ENCODE measurements at places on chromosomes 3 and 15.

DNA sequence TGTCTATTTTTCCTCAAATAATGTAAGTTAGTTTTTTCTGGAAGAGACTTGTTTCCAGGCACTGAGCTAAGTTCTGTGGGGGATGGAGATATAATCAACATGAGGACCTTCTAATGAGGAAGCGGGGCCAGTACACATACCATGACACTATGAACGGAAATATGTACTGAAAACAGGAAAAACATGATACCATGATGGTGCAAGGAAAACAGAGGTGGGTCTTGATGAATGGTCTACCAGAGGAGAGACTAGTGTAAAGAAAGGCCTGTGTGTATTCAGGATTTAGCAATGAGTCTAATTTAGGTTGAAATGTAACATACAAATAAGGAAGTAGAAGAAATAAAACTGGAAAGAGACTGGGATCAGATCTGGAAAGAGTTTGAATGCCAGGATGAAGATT, 38.9 kb upstream of the TPRG1 start:
- no peak for DNase-seq

GRCh38 chr3:125010393-125010792, 45.4 kb downstream of the HEG1 start:
- no peak for DNase-seq

DNA sequence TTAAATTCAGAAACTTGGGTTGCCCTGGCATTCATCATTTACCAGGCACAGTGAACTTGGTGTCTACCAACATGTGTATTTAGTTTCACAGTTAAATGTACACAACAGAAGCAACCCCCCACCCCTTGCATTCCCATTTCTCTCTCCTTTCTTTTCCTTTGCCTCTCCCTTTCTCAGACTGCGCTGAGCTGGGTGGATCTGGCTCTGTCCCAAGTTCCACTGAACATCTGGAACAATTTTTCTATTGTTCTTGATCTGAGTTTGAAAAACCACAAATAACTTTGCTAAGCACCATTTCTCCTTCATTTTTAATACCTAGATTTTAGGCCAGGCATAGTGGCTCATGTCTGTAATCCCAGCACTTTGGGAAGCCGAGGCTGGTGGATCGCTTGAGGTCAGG, 242.2 kb downstream of the ABHD5 start:
- no peak for DNase-seq

- DNase-seq: no peak
These were observed 50.9 kb downstream of the TLE3 start for GRCh38 chr15:70046679-70047369.

DNA sequence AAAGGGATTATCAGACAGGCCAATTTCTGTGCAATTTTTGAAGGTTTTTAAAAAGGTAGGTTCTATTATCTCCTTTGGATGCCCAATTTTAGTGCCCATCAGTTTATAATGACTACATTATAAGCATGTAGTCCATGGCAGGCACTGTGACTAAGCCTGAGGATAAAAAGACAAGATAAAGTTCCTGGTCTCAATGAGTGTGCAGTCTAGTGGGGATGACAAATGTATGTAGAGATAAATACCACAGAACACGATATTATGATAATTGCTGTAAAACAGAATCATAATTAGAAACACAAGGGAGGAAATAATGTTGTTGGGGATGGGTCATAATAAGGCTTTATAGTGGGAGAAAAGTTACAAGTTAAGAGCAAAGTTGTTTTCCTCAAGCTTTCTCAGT, 163.1 kb downstream of the ZNF385D start:
- no peak for DNase-seq

DNA sequence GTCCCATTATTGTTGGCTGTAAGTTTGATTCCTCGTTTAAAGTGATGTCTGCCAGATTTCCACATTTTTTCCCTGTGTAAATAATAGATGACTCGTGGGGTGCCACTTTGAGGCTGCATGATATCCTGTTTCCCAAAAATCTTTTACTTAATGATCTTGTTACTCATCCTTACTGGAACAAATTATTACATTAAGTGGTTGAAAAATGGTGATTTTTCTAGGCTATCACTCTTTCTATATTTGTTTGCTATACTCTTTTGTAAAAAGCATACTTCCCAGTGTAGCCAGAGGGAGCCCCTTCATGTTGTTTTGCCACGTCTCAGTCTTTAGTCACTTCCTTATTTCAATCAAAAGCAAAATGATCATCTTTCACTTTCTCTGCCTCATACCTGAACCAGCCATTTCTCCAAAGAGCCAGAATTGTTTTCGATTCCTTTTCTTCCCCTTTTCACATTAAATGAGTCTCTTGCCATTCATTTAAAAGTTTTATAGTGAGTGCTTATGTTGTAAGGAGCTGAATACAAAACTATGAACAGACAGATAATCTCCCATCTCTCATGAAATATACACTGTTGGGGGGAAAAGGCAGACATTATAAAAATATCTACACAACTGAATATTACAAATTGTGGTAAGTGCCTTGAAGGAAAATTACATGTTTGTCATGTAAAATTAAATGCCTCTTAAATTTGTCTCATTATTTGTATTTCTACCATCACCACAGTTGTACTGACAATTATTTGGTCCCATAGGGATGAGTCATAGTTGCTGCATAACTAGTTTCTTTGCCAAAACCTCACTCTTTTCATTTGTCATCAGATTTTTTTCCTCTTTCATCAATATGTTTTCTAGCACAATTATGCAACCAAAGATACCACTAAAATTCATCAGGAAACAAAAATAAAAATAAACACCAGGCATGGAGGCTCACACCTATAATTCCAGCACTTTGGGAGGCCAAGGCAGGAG, 41.5 kb downstream of the ADGRG7 start:
- no peak for DNase-seq

GRCh38 chr3:176051766-176052165, 1145.5 kb downstream of the TBL1XR1 start:
- no peak for DNase-seq

- DNase-seq: no peak
These were observed 248.1 kb downstream of the LRRN1 start for GRCh38 chr3:4047366-4047765.

GRCh38 chr3:126307591-126308393, 49.4 kb downstream of the KLF15 start:
- DNase-seq: no peak

GRCh38 chr15:70947351-70948335, 55.0 kb downstream of the LRRC49 start:
- DNase-seq: no peak

- DNase-seq: no peak
These were observed 198.7 kb upstream of the LYSMD4 start for GRCh38 chr15:99931703-99932603.

DNA sequence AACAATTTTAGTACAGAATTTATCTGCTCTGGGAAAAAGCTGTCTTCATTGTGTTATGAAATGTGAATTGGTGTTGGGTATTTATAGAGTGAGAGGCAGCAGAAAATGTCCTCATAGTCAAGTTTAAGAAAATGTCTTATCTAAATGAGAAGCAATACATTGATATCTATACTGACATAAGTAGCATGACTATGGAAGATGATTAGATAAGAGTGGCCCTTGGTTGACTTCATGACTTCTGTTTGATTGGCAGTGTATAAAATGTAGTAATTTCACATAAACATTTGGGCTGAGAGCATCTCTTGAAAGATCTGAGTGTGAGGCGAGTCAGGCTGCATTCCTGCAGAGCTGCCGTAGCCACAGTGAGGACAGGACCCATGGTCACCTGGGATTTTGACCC, 19.4 kb downstream of the MCTP2 start:
- no peak for DNase-seq

DNA sequence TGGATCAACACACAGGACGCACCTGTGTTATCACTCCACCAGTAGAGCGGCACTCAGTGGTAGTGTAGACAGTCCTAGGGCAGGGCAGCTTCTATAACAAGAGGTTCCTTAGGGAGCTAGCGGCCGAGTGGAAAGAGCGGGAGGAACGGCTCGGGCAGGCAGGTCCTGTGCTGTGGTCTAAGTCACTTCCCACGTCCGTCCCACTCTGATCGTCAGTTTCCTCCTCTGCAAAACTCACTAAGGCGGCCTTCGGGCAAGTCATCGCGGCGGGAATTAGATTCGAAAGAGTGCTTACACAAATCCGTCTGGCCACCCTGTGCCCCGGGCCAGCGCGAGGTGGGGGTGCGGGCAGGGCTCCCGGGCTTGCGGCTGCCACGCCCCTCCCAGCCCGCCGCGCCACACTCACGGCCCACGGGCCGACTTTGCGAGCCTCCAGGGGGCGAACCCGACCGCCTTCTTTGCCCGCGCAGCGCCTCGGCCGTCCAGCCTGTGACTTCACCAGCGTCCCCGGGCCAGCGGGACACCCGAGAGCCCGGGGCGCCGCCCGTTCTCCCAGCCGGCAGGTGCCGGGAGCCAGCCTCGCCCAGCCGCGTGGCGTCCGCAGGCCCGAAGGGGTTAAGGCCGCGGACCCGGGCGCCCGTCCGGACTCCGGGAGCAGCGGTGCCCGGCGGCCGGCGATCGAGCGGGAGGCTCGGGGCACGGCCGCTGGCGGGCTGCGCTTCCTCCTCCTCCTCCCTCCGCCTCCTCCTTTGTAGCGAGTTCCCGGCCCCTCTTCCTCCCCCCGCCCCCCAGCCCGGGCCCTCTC, 416 bp upstream of the CORO2B start:
- DNase-seq: no peak

- DNase-seq: no peak
These were observed 2.0 kb upstream of the HYAL2 start for GRCh38 chr3:50324351-50325112.

GRCh38 chr15:78034495-78035191, 42.9 kb downstream of the TBC1D2B start:
- peak; percentile 61 for DNase-seq

DNA sequence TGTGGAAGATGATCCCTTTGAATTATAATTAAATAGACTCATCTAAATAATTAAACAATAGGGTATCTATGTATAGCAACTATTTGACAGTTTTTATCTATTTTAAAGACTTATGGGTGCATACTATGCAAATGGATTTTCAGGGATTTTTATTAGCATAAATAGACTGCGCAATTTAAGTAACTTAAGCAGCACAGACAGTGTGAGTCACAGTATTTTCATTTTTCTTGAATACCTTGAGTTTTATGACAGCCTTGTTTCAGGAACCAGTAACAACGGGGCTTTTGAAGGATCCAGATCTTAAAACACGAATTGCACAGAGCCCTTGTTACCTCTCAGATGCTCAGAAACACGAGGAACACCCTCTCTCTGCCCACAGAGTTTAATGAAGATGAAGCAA, 175.5 kb upstream of the CD96 start:
- DNase-seq: no peak
